ENCODE measurements at places on chromosomes 11 and 22. TPM values are rescaled to one million over a fixed set of nuclear protein-coding genes. Genes with fewer than 3 reads are reported as not detected.
A peak's percentile ranks its signal among the peaks of the same experiment; 100 is the strongest.

GRCh38 chr11:13781153-13781552, 112.7 kb downstream of the FAR1 start:
- no peak for DNase-seq

Gene PTPRJ
- 11.0 TPM for total RNA-seq

GRCh38 chr11:106856566-106856965, 161.7 kb downstream of the GUCY1A2 start:
- DNase-seq: no peak

DNA sequence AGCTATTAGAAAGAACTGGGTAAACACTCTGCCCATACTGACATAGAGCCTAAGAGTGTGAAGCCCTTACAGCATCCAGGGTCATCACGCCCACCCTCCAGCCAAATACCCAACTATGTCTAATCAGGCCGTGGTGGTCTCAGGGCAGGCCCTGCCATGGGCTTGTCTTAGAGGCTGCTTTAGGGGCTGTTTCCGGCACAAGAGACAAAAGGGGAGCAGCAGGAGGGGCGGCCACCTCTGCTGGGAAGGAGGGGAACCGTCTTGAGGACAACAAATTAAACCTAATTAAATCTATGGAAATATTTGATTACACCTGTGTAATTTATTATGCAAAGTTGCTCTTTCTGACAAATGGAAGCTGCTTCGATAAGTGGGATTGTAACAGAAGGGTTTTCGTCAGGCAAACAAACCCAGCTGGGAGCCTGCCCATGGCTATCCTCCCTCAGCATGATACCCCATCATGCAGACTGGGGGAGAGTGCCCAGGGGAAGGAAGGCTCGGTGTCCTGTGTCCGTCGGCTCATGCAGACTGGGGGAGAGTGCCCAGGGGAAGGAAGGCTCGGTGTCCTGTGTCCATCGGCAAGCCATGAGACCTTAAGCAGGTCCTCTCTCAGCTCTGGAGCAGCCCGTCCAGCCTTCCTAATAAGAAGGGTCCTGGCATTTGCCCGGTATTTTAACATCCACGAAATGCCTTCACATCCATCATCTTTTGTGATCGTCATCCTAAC, 163.6 kb upstream of the B3GAT1 start:
- DNase-seq: no peak

- DNase-seq: no peak
These were observed 4.7 kb upstream of the C11orf96 start for GRCh38 chr11:43937434-43938411.

Gene TRABD
- total RNA-seq: 20.1 TPM

Gene TMPRSS5
- total RNA-seq: 0.81 TPM

- DNase-seq: no peak
These were observed 33.4 kb upstream of the PISD start for GRCh38 chr22:31695423-31695822.

GRCh38 chr11:46435679-46436078, 44.1 kb upstream of the CHRM4 start:
- no peak for DNase-seq

GRCh38 chr22:38943201-38943600, 14.2 kb upstream of the APOBEC3A start:
- DNase-seq: peak; percentile 79

GRCh38 chr11:71304491-71304890, 52.1 kb upstream of the SHANK2 start:
- DNase-seq: peak; percentile 43

DNA sequence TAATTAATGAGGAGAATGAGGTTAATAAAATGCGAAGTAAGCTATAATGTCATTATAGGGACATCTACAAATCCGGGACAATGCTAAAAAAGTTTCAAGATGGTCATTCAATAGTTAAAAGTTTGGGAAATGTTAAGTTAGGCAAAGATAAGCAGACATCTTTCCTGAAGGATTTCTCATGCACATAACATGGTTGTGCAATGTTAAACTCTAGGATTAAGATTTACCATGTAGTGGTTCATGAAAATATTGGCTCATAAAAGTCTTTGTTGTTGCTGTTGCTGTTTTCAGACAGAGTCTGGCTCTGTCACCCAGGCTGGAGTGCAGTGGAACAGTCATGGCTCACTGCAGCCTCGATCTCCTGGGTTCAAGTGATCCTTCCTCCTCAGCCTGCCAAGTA, 751.5 kb upstream of the CCDC179 start:
- DNase-seq: no peak

- no peak for DNase-seq
These were observed 117.8 kb downstream of the SERGEF start for GRCh38 chr11:17894929-17895658.

GRCh38 chr22:23281406-23282088, 101.2 kb downstream of the BCR start:
- DNase-seq: peak; percentile 94

DNA sequence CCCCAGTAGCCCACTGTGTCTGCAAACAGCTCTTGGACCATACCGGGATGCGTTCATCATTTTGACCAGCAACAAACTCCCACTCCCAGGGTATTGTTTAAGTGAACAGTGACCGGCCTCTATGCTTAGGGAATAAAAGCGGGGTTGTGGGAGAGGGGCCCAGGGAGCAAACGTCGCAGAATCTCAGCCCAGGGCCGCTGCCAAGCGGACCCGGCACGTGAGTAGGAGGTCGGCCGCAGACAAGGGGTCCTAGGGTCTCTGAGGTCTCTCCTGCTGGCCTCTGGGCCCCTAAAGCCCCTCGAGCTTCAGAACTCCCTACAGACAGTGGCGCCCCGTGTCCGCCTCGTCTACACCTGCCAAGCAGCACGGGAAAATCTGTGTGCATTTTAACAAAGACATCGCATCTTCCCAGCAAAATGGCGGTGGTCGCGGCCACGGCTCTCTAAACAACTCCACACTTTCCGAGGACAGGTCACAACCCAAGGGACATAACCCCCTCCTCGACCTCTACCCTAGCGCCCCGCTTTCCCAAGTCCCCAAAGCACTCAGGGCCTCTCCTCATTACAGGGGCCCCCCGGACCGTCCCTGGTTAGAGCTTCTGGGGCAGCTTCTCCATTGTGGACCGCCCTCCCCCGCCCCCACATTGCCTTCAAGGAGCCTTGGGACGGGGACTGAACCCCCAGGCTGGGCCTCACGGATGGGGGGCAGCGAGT, 3.9 kb upstream of the GCAT start:
- DNase-seq: no peak

DNA sequence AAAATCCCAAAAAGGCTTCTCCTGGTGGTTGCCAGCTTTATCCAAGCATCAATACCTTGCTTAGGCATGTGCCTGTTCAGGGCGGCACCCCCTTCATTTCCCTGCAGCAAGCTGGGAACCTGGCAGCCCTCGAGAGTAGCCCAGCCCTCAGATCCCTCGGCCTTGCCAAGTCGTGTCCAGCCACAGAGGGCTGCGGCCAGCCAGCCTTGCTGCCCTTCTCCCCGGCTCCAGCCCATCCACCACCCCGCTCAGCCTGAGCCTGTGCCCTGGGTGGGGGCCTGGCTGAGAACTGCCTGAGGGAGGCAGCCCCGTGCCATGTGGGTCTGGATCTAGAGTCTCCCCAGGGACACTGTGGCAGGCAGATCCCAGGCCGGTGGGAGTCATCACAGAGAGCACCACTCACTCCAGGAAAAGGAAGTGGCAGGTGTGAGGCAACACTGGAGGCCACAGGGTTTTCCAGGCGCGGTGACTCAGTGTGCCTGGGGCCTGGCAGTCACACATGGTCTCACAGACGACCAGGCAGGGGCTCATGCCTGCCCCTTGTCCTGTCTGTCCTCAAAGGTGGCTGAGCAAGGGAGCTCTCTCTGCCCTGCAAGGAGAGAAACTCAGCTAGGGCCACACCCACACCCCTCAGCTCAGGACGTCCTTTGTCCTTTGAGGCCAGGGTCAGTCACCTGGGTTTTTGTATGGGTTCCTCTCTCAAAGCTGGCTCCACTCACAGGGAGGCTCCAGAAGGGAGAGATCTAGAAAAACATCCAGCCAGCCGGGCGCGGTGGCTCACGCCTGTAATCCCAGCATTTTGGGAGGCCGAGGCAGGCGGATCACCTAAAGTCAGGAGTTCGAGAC, 12.2 kb upstream of the CDC42BPG start:
- DNase-seq: peak; percentile 92

Gene KDM4E
- total RNA-seq: not detected

- no peak for DNase-seq
These were observed 28.3 kb upstream of the USP47 start for GRCh38 chr11:11813288-11813962.

DNA sequence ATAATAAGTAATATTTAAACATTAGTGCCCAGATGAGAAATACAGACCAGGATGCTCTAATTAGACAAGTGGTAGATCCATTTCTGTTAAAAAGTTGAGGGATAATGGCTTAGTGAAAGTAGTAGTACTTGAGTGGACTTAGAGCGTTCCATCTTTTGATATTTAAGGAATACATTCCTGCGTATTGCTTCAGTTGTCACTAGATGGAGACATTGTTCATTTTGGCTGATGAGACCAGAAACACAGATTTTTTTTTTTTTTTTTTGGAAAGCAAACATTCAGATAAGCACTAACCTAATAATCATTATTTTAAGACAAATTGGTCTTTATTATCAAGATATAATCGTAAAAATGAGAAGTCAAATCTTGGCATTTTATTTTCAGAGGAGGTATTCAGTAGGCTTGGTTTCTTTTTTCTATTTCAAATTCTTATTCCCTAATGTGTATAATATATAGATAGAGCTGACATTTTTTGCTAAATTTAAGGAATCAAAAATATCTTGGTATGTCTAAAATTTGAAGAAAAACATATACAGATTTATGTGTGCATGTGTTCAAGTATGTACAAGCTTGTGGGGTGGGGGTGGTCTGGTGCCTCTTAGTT, 92.9 kb downstream of the DYNC2H1 start:
- no peak for DNase-seq

DNA sequence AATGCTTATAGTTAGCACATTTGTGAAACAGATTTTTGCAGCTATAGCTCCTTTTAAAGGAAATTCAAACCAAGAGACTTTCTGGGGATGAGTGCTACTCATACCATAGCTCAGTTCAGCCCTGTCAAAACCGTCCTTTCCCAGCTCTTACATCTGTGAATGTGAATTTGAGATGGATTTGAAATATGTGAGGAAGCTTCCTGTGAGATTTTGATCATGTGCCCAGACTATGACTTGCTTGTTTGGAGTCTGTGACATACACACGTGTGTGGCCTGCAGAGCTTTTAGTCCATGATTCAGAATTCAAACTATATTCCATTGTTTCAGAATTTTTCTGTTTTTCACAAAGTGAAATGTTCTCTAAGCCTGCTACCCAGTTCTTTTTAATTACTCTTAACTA, 4.4 kb upstream of the MMP1 start:
- DNase-seq: no peak

Gene DDIAS
- total RNA-seq: 0.22 TPM

GRCh38 chr11:72741849-72742512, 10.2 kb downstream of the ARAP1 start:
- DNase-seq: no peak

- no peak for DNase-seq
These were observed 70.6 kb upstream of the TTLL12 start for GRCh38 chr22:43257549-43257948.

DNA sequence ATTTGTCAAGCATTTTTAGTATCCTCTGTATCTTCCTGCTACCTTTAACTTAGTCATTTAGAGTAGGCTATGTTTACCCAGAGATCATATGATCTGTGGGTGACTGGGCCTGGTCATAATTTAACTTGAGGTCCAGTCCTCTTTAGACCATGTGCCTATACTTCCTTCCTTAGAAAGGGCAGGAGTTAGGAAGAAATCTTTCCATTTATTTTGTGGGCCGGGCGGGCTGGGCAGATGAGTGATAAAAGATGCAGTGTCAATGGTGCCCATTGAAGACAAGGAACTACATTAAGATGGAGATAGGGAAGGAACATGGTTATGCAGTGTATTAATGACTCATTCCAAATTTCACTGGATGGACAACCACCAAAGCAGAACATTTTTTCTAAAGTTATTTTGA, 30.9 kb upstream of the PDE3B start:
- DNase-seq: no peak

Gene SLC6A5
- total RNA-seq: not detected

GRCh38 chr11:1919391-1920127, at the start of gene TNNT3:
TSS of gene TNNT3 (plus strand) at chr11:1919703. CDS start at chr11:1922875, 3,172 bp downstream.
- DNase-seq: no peak

DNA sequence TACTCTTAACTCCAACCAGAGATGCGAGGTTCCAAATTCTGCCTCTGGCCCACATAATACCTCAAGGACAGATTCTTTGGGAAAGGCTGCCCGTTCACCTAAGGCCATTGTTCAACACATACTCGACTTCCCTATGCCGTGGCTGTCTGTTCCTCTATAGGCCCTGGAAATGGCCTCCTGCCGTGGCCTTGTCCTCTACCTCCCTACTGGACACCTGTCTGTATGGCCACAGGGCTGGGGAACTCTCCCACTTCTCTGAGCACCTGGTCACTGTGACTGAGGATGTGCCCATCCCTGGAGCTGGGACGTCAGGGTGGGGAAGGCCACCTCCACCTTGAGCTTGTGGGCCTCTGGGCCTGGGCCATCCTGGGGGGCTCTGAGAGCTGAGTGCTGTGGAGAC, 340.5 kb upstream of the B3GAT1 start:
- no peak for DNase-seq

DNA sequence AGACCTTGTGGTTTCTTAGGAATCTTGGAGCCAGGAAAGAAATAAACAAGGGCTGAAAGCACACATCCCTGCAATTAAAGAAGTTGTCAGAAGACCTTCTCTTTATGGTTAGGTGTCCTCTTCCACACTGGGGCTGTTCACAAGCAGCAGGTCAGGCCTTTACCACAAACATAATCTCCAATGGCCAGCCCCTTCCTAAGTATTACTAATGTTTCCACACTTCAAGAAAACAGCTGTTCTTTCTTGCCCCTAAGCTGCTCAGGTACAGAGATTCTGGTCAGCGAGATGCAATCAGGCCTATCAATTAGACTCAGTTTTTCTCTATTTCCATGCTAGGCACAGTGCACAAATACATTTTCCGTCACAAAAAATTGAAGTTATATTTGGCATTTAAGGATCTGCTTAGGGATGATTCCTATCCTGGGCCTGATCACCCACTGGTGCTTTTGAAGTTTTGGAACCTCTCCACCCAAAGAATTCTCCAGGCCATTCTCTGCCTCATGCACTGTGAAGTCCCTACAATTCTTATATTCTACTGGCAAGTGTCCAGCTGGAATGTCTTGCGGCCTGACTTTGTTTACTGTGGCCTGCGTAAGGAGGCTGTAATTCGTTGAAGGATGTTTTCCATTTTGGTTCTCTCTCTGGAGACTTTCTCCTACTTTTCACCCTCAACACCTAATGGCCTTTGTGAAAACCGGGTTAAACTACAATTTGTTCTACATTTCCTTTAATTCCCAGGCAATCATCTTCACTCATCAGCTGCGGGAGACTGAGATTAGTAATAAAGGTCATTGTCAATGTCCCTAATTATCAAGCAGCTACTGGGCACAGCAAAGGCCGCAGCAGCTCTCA, 5.1 kb downstream of the PRAME start:
- no peak for DNase-seq

- peak; percentile 29 for DNase-seq
These were observed 14.6 kb downstream of the C11orf21 start for GRCh38 chr11:2287091-2287490.

Data from cardiac septum (tissue), 1 donor.